ENCODE measurements at places on chromosomes 1 and 21. TPM values are rescaled to one million over a fixed set of nuclear protein-coding genes. Genes with fewer than 3 reads are reported as not detected.
A peak's percentile ranks its signal among the peaks of the same experiment; 100 is the strongest.

GRCh38 chr21:46289655-46290179 is 3.6 kb downstream of the YBEY start:
- H3K4me3 ChIP-seq: no peak overlapping the region
- no peaks in the 10 kb centered on the region for H3K36me3 ChIP-seq
- H3K27ac ChIP-seq: no peak overlapping the region

DNA sequence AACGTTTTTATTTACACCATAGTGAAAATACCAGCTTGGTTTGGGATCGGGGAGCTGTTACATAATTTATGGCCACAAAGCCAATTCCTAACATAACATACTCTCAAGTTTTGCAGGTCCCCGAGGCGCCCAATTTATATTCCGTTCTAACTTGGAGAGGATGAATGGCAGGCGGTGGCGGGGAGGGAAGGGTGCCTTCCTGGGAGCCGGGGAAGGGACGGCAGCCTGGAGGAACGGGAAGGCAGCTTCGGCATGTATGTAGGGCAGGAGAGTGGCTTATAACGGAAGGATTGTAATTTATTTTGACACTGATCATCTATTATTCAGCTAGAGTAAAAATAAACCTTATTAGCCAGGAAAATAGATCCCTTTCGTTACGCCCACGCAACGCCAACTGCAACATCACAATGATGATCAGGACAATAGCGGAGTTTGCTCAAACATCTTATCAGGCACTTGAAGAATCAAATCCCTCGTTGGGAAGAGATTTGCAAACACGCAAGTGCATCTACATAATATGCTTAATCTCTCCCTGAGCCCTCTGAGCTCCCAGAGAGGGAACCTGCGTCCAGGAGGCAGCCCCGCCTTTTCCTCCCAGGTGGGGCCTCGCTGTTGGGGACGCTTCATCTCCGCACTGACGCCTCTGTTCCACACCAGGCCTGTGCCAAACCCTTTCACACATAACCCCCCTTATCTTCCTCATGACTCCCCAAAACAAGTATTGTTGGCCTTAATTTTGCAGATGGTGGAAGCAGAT is 93.7 kb upstream of the C1orf174 start:
- no peaks in the 10 kb centered on the region for H3K36me3 ChIP-seq
- H3K27ac ChIP-seq: no peak overlapping the region
- H3K27me3 ChIP-seq: no peaks in the 10 kb centered on the region

DNA sequence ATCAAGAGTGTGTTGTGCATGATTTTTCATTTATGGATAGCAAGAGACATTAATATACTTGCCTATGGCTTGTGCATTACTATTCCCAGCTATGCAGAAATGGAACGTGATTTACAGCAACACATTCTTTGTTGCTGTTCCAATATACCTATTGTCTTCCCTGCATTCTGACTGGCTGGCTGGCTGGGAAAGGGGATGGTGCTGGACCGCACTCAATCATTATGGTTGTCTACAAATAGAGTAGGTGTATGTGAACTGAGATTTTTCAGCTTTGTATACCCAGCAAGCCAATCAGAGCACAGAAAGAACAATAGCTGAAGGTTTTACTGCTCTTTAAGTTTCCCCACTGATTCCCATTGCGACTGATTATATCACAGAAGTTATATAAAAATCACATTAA is 167.5 kb downstream of the ATG4C start:
- H3K36me3 ChIP-seq: no peaks in the 10 kb centered on the region
- H3K4me1 ChIP-seq: no peaks in the 10 kb centered on the region
- no peak overlapping the region for H3K4me3 ChIP-seq
- no peak for DNase-seq
- H3K27me3 ChIP-seq: peaks cover 10% of the 10 kb centered on the region

- H3K36me3 ChIP-seq: no peaks in the 10 kb centered on the region
- H3K27me3 ChIP-seq: no peaks in the 10 kb centered on the region
- H3K4me3 ChIP-seq: no peak overlapping the region
- peaks cover 8% of the 10 kb centered on the region for H3K4me1 ChIP-seq
Observed at GRCh38 chr1:184056921-184057555, 5.5 kb downstream of the TSEN15 start.

DNA sequence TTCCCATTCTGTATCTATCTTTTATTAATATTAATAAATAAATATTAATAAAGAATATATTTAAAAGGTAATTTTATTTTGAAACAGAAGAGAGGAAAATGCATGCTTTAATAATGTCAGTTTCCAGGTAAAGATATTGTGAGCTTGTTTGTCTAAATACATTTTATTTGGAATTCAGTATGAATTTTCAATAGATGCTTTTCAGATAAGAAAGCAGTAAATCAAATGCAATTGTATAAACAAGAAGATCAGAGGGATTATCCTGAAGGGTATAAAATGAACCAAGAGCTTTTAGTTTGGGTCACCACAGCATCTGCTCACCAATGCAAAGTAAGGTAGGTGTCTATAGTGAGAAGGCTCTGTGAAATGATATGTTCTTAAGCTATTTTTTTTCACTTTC is at the start of gene TSHB:
Gene TSHB (plus strand): TSS at position 301 of the 400 bp plus-strand sequence. CDS start 3,537 bp downstream, outside the sequence.
- H3K36me3 ChIP-seq: no peaks in the 10 kb centered on the region
- no peak within 1 kb of the TSS for H3K27ac ChIP-seq
- H3K4me1 ChIP-seq: no peaks in the 10 kb centered on the region
- DNase-seq: no peak
- H3K4me3 ChIP-seq: no peak within 1 kb of the TSS
- H3K27me3 ChIP-seq: no peaks in the 10 kb centered on the region

DNA sequence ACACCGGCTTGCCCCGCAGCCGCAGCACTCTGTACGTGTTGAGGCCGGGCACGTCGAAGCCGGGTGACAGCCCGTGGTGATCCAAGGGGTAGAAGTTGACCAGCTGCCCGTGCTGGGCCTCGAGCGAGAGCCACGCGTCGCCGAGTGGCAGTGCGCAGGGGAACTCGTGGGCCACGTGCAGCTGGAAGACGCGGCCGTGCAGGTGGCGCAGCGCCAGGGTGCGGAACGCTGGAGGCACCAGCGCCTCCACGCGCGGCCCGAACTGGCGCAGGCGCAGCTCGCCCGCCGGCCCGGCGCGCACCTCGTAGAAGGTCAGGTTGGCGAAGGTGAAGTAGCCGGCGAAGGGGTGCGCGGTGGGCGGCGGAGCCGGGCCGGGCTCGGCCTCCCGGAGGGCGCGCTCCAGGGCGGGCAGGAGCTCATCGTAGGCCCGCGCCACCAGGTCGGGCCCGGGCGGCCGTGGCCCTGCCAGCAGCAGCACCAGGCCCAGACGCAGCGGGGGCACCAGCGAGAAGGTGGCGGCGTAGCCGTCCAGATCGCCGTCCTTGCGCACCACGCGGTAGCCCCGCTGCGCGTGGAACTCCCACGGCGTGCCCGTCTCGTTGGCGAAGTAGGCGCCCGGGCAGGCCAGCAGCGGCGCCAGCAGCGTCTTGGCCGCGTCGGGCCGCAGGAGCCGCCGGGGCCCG is 19.5 kb downstream of the LACTBL1 start:
- no peak overlapping the region for H3K4me3 ChIP-seq
- H3K27ac ChIP-seq: no peak overlapping the region
- H3K27me3 ChIP-seq: no peaks in the 10 kb centered on the region
- peaks cover 5% of the 10 kb centered on the region for H3K4me1 ChIP-seq
- no peak for DNase-seq
- no peaks in the 10 kb centered on the region for H3K36me3 ChIP-seq

DNA sequence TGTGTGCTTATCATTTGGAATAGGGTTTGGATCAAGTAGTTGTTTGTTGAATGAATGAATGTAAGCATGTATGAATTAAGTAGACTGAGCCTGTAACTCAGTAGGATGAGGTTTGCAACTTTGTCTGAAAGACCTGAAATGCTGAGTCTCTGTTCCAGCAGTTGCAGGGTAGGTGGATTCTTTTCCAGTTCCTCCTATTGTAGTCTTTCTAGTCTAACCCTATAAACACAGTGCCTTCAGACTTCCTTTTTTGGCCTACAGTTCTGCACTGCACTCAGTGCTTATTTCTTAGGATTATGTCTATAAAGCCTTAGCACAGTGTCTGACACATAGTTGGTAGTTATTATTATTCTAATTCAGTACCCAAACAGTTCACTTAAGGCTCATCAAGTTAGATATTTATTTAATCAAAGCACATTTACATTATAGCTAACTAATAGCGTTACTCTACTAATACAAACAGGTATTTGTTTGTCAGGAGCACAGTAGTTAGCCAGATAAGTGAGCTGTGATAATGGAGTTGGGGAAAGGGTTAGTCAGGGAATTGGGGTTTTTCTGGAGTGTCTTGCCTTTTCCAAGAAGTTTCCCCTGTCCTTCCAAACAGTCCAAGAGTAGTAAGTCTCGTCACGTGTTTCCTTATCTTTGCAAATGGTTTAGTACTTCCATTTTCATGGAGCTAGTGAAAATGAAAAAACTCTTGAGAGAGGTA is 45.0 kb downstream of the ABCD3 start:
- H3K4me1 ChIP-seq: peaks cover 33% of the 10 kb centered on the region
- H3K27ac ChIP-seq: no peak overlapping the region
- no peak overlapping the region for H3K4me3 ChIP-seq
- no peaks in the 10 kb centered on the region for H3K36me3 ChIP-seq
- no peaks in the 10 kb centered on the region for H3K27me3 ChIP-seq

DNA sequence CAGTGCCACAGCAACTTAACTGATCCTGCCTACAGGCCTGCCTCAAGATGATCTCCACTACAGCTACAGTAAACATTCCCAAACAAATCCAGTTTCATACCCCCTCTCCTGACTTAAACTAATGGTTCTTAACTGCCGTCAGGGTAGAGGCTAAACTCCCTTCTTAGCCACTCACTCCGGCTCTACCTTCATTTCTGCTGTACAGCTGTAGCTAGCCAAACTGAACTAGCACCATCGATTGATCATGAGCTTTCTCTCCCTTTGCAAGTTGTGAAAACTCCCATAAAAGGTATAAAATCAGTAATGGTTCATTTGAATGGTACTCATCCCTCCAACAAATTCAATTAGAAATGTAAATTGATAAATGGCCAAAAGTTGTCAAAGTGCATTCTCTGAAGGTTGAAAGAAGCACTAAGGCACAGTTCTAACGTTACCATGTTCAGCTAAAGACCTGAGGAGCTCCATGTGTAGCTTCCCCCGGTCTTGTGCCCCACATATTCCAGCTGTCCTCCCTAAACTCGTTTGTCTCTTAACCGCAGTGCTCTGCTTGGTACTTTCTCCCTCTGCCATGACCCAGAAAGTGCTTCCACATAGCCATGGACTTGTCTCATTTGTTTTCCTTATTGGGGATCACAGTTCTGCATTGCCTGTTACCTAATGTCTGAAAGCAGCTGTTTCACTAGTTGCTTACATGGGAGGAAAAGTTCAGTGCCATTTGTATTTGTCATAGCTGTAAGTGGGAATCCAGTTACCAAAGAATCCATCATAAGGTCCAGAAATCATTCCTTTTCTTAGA is 49.8 kb downstream of the DHX9 start:
- no peaks in the 10 kb centered on the region for H3K27me3 ChIP-seq
- no peak overlapping the region for H3K27ac ChIP-seq
- DNase-seq: no peak
- H3K36me3 ChIP-seq: peaks cover 40% of the 10 kb centered on the region
- no peak overlapping the region for H3K4me3 ChIP-seq

DNA sequence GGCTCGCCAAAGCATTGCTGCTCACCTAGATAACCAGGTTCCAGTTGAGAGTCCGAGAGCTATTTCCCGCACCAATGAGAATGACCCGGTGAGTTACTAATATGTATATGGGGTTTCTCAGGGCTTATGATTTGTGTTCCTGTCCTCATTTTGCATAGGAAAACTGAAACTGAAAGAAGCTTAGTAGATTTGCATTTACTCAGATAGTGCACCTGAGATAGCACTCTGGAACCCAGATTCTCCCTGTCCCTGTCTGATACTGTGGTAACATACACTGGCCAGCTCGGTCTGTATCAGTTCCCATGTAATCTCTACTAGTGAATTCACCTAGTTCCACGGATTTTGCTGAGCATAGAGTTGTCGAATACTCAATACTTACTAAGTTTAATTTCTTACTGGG is 28.1 kb downstream of the DAP3 start:
- no peaks in the 10 kb centered on the region for H3K4me1 ChIP-seq
- peaks cover 19% of the 10 kb centered on the region for H3K36me3 ChIP-seq
- DNase-seq: no peak
- no peaks in the 10 kb centered on the region for H3K27me3 ChIP-seq
- H3K27ac ChIP-seq: no peak overlapping the region

DNA sequence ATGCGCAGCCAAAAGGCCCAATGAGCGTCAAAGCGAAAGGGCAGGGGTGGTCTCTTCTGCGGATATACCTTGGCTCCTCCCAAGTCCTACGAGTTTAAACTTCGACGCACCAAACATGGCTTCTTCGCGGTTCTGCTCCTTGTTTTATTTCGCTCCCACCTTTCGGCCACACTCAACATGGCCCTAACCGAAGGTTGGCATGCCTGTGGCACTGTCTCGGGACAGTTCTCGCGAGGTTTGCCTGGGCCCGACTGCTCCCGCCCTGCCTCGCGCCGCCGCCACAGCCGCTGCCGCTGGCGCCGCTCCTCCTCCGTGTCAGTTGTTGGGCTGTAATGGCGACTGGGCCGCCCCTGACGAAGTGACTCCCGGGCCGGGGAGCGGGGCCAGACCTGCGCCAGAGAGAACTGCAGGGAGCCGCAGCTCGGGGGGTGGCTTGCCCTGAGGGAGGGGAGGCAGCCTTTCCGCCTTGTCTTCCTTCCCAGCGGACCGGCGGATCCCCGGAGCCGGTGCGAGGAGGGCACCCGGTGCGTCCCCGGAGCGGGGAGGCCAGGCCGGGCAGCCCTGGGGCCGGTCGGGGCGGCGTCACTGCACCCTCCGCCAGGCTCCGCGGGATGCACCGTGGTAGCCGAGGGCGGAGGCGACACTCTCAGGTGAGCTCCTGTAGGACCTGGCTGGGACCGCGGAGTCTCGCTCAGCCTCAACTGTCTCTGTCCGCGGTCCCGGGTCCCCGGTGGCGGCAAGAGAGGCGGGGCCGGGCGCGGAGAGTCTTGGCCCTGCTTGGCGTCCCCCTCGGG is at the start of gene CEP350:
Gene CEP350 (plus strand): TSS at position 318 of the 794 bp plus-strand sequence. CDS start 31,372 bp downstream, outside the sequence.
- peak within 1 kb of the TSS; percentile 71 for H3K27ac ChIP-seq
- peak within 1 kb of the TSS; percentile 73 for H3K4me3 ChIP-seq
- no peaks in the 10 kb centered on the region for H3K27me3 ChIP-seq
- H3K4me1 ChIP-seq: no peaks in the 10 kb centered on the region
- peak; percentile 97 for DNase-seq

The KIFAP3 gene
- total RNA-seq: 8.4 TPM

DNA sequence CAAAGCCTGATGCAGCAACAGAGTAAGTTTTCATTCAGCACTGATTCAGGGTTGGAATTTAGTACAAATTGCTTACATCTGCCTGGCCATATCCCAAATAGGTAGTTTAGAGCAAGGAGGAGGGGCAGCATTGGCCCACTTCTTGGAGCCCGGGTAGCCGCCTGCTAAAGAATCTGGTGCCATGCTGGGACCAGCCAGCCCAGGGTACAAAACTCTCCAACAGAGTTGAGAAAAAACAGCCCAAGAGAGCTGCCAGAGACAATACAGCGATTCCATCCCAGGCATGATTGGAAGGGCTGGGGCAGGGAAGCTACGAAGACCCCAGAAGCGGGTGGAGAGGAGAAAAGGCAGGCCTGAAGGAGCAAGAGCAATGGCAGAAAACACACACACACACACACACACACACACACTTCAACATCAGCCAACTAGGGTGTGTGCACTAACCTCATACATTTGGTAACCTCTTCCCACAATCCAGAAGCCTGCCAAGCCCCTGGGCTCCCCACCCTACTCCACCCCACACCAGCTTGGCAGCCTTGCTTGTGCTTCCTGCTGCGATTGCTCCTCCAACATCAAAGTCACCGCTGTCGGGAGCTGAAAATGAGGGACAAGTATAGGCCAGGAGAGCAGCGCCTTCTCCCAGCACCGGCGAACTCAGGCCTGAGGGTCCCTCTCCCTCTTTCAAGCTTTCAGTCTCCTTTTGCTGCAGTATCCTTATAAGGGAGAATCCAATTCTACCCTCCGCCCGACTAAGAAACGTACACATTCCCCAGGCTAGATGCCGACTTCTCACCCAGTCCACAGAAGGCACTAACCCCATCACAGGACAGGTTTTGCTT is 1.2 kb downstream of the PIK3C2B start:
- H3K4me3 ChIP-seq: peak overlapping the region; percentile 38
- H3K27ac ChIP-seq: peak overlapping the region; percentile 93
- H3K4me1 ChIP-seq: peaks cover 31% of the 10 kb centered on the region

Measured in liver (tissue), 10 donors.